ENCODE measurements at places on chromosomes 2 and 18. TPM values are rescaled to one million over a fixed set of nuclear protein-coding genes. Genes with fewer than 3 reads are reported as not detected.

Gene APLF
- 1.4 TPM for polyA plus RNA-seq

Gene CXCR1
- polyA plus RNA-seq: 0.13 TPM

Gene SOX11
- 0.01 TPM for polyA plus RNA-seq

Gene DAPL1
- polyA plus RNA-seq: 0.68 TPM

Gene MYO3B
- 0.44 TPM for polyA plus RNA-seq

Gene ABCG8
- 0.01 TPM for polyA plus RNA-seq

Gene MC2R
- not detected for polyA plus RNA-seq

Gene CNTNAP5
- polyA plus RNA-seq: 0.01 TPM

Gene INPP5D
- 8.4 TPM for polyA plus RNA-seq

DNA sequence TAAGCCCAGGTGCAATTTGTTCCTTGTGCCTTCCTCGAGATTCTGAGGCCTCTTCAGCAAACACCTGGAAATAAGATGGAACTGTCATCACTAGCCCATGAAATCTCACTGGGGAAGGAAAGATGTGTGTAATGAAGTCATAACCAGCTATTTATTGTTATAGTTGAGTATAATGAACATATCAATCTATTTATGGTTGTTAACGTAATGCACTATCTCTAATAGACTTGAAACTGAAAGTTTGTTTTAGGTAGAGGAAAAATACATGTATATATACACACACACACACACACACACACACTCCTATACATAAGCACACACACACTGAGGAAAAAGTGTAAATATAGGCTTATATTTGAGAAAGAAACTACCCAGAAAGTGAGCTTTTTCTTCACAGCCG, 62.8 kb downstream of the UGGT1 start:
- no peak for DNase-seq

GRCh38 chr2:240914645-240915525, 8.7 kb downstream of the CROCC2 start:
- DNase-seq: no peak

GRCh38 chr2:30363406-30363805, 83.6 kb upstream of the LCLAT1 start:
- no peak for DNase-seq

DNA sequence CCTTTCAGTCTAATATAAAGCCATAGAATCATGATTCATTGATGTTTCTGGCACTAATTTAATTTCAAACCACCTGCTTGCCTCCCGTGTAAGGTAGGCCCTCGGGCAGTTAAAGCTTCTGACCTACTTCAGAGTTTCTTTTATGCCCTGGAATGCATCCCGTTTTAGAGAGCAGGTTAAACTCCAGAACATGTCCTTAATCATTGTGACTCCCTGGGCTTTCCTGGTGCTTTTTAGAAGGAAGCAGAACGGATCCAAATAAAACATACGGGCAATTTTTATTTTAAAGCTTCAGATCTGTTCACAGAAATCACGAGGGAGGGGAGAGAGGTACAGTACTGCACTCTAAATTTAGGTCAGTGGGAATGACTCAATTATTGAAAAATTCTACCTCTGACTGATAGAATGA, 134.8 kb downstream of the GCA start:
- DNase-seq: no peak

DNA sequence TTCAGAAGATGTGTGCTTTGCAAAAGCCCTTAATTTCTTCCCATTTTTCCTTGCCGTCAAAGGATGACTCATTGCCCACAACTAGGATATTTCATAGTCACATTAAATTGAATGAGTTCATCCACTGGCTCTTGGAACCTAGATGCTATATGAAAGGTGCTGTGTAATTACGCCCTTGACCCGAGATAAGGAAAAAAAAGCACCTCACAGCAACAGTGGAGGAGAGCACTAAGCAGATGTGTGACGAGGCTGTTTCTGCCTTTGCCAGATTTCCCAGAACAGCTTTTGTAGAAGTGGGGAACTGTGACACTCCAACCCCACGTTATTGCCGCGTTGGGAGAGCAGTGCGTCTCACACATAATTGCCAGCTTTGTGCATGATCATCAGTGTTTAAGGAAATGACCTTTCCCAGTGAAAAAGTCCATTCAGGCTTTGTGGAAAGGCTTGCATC, 33.3 kb upstream of the TMEM87B start:
- DNase-seq: no peak

GRCh38 chr2:194003911-194004310, 1653.1 kb upstream of the SLC39A10 start:
- DNase-seq: no peak

DNA sequence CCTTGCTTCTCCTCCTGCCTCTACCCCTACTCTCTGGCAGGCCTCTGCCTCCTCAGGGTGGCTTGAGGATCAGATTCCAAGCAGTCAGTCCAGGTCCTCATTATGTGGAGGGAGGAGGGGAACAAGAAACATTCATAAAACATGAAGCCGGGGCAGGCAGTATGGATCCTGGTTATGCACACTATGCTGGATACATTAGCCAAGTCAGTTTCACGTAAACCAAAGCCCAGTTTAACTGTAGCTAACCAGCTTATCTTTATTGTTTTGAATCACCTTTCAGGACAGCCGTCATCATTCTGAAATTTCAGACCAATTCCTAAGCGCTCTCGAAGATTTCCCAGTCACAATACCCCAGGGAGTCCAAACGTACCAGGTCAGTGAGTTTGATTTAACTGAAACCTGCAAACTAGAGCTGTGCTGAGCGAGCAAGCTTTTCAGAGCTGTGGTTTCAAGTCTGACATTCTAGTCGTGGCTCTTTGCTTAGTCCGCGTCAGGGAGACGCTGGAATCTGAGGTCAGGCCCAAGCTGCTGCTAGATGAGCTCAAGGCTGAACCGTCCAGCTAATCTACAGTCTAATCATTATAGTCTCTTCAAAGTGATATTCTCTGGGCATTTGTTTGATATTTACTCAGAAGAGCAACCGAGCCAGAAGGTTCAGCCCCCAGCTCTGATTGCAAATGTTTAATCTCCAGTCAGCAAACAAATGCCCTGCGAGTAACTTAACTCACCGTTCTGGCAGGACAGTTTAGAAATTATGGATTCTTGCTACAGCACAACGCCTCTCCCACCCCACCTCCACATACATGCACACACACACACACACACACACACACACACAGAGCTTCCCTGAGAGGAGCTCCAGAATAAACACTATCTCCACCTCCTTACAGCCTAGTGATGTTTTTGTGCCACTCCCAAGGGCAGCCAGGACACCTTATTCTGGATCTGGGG, 63.8 kb upstream of the BZW1 start:
- no peak for DNase-seq

- no peak for DNase-seq
Measured at GRCh38 chr18:4524096-4524495, 69.0 kb upstream of the DLGAP1 start.
